ENCODE measurements at places on chromosomes 13 and 19.

GRCh38 chr19:9498183-9498902 lies at the start of gene ZNF560:
Gene ZNF560 (minus strand): TSS chr19:9498616. CDS start chr19:9475313, 23,303 bp downstream.
- peak; percentile 8 for DNase-seq

GRCh38 chr19:6999933-7000332 lies 21.3 kb downstream of the MBD3L2B start:
- no peak for DNase-seq

DNA sequence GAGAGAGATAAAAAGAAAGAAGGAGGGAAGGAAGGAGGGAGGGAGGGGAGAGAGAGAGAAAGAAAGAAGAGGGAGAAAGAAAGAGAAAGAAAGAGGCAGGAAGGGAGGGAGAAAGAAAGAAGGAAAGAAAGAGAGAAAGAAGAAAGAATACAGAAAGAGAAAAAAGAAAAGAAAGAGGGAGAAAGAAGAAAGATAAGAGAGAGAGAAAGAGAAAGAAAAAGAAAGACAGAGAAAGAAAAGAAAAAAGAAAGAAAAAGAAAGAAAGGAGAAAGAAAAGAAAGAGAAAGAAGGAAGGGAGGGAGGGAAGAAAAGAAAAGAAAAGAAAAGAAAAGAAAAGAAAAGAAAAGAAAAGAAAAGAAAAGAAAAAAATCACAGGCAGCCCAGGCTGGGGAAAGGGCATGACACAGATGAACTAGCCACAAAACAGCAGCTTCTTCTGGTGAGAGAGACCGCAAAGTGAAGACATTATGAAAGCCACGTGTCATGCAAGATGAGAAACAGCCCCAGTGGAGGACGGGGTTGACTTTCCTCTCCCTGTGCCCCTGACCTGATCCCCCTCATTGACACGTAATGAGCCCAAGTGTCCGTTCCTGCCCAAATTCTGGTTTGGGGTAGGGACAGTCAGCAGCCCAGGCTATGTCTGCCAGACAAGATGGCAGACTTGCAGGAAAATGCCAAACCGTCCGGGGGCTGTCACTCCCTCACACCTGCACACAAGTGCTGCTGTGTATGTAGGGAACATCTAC lies 102.1 kb downstream of the INSR start:
- no peak for DNase-seq

DNA sequence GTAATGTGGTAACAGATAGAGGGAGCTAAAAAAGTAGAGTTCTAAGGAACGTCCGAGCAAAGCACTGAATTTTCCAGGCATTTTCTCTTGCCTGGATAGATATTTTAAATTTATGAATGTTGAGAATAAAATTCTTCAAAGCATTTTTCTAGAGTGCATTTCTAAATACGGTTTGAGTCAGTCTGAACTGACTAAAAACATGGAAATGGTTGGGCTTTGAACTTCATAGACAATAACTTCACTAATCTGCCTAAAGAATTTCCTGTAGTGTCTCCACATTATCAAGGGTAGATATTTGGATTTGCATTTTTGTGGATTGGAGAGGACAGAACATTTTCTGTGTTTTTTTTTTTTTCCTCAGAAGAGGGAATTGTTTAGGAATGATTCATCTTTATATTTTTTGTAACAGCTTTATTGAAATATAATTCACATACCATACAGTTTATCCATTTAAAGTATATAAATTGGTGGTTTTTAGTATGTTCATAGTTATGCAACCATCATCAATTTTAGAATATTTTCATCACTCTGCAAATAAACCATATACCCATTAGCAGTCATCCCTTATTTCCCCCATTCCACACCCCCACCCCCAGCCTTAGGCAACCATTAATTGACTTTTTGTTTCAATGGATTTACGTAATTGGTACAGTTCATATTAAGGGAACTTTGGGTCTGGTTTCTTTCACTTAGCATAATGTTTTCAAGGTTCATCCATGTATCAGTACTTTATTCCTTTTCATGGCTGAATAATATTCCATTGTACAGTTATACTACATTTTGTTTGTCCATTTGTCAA lies 20.7 kb downstream of the GARRE1 start:
- no peak for DNase-seq

DNA sequence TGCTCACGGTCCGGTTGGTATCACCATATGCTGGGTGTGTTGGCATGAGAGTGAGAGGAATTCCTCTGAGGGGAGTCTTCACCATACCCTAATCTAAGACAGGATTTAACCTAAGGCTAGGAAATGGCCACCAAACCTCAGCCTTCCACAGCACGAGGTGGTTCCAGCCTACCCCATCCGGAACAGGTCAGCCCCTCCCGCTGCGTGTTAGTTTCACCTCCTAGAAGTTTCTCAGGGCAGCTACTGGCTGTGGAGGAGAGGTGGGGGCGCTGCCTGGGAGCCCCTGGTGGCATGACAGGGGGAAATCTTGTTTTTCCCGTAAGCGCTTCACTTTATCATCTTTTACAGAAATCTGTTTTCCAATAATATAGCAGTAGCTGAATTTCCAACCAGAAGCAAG lies 55.1 kb downstream of the RGCC start:
- no peak for DNase-seq

Measured in erythroblast (primary cell).